ENCODE measurements at places on chromosomes 2 and 18. TPM values are rescaled to one million over a fixed set of nuclear protein-coding genes. Genes with fewer than 3 reads are reported as not detected.
A peak's percentile ranks its signal among the peaks of the same experiment; 100 is the strongest.

The PLEK gene
- 4.1 TPM for total RNA-seq

GRCh38 chr2:4522498-4523421 lies 819.4 kb downstream of the DCDC2C start:
- DNase-seq = no peak

GRCh38 chr2:102473020-102473419 lies at the start of gene SLC9A4:
SLC9A4 (plus strand) TSS chr2:102473226; CDS start chr2:102473760, 534 bp downstream.
- no peak for DNase-seq

DNA sequence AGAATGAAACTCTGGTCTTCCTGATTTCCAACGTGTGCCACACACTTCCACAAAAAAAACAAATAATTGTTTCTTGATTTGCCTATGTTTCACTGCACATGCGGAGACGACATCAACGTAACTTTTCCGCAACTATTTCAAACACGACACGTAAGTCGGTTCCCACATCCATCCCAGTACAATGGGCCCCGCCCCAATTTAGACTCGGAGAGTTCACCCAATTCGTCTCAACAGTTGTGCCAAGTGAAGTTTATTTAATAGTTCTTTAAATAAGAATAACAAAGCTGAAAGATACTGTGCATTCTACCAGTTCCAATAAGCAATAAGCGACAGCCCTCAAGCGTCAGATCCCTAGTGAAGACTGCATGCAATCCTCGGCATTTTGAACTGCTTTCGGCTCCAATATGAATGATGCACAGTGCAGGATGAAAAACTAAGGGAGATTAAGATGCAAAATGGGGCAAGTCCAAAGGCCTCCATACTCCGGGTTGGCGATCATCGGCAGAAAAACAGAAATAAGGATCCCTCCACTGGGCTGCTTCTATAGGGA lies 664 bp downstream of the CCT4 start:
- DNase-seq = no peak

DNA sequence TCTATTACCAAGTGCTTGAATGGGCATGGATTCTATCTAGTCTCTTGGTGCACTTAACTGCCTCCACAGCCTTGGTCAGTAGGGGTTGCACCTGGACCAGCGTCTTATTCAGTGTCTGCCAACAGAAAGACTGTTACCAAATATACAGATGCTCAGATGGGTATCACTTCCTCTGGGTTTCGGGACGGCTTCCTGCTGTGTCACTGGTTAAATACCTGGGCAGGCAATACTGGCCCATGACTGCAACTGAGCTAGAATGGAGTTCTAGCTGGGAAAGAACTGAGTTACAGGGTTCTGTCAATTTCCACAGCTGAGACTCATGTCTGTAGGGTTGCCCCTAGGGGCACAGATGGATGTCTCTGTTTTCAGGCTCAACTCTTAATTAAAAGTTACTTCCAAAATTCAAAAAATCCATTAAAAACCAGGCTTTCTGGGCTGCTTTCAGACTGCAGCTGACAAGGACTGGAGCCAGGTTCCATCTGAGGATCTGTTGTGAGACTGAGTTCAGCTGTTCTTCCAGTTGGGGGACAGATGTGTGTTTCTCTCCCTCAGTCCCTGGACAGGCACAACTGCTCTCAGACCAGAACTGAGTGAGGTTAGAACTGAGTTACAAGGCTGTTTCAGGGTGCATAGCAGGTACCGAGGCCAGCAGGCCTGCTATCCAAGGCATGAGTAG lies 789.6 kb upstream of the SLC8A1 start:
- DNase-seq = peak; percentile 41

- no peak for DNase-seq
Measured at GRCh38 chr2:136185981-136186776, 68.2 kb upstream of the CXCR4 start.

DNA sequence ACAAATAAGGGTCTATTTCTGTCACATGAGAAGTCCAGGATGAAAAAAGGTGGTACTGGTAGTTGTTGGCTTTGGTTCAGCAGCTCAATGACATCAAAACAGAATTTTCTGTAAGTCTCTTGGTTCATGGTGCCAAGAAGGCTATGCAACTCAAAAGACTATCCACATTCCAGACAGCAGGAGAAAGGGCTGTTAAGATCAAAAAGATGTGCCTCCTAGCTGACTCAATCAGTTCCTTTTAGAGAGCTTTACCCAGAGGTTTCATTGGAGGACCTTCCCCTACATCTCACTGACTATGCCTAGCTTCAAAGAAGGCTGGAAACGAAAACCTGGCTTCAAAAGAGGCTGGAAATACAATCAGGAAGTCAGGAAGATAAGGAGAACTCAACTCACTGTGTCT lies 98.0 kb downstream of the DYM start:
- no peak for DNase-seq

DNA sequence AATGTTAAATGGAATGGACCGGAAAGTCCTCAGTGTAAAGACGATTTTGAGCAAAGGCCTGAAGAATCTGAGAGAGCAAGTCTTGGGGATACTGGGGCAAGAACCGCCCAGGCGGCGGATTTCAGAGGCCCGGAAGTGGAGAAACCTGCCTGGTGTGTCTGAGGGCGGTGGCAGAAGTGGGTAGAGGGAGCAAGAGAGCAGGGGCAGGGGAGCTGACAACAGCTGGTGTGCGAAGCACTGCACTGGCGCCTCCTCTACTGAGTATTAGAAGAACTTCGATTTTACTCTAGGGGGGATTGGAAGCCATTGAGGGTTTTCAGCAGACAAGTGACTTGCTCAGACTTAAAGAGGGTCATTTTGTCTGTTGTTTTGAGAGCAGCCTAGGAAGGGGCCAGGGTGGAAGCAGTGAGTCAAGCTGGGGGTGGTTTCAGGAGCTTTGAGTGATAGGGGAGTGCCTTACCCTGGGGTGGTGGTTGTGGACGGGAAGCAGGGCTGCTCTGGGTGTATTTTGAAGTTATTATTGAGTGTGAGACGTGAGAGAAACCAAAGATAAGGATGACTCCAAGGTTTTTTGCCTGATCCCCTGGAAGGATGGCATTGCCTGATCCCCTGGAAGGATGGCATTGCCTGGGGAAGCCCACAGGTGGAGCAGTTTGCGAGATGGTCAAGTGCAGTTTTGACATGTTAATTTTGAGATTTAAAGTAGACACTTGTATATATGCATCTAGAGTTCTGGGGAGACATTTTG lies 52.5 kb downstream of the ZNF236 start:
- DNase-seq = no peak

DNA sequence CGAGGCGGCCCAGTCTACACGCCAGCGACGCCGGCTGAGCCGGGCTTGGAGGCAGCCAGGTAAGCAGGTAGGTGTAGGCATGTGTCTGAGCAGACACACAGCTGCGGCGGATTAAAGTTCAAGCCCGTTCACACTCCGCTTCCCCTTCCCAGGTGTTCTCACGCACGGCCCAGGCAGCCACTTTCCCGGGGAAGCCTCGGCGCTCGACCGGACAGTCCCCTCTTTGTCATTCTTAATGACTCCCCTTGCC lies 367 bp downstream of the TGFA start:
- DNase-seq = no peak

The PARD3B gene
- 6.5 TPM for total RNA-seq

DNA sequence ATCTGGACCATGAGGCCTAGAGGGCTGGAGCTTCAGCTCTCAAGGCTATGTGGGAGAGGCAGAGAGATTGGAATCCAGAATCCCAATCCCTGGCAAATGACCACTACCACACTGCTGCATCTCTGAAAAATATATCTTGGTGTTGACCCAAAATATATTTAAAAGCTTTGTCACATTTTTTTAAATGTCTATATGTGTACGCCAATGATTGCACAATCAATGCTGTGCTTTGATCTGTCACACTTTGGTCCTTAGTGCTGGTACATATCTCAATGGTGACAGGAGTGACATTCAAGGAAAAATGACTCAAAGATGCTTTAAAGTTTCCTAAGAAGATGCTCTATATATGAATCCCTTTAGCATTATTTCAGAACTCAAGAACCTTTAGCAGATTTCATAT lies 31.7 kb upstream of the NEDD4L start:
- no peak for DNase-seq

The ST3GAL5 gene
- total RNA-seq = 7.7 TPM

GRCh38 chr2:13052547-13052946 lies 335.8 kb downstream of the TRIB2 start:
- DNase-seq = no peak

DNA sequence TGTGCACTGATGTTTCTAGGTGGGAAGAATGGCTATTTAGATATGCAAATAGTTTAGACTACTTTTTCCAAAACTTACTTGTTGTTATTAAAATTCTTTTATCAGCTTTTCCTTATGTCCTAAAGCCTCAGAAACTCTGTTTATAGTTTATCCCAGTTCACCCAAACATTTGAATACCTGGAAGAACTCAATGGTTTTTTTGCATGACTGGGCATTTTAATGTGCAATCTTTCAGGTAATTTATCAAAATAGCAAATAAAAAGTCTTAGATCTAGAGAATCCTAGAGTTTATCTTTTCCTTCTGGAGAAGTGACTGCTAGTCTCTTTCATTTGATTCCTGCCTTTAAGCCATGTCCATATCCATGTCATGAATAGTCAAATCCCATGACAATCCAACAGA lies 9.6 kb upstream of the ADAM23 start:
- DNase-seq = no peak

DNA sequence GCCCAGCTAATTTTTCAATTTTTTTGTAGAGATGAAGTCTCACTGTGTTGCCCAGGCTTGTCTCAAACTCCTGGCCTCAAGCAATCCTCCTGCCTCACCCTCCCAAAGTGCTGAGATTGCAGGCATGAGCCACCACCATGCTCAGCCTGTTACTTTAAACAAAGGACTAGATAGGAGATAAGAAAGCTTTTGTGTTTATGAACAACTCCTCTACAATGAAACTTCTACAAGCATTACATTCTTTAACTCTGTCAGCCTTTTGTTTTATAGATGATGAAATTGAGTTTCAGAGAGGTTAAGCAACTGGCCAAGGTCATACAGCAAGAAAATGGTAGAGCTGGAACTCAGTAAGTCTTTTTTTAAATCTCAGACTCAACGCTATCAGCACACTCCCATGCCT lies 22.7 kb downstream of the ALPK2 start:
- no peak for DNase-seq

- DNase-seq = no peak
Measured at GRCh38 chr18:8620845-8621244, 11.6 kb downstream of the RAB12 start.

The SNRNP27 gene
- total RNA-seq = 57.6 TPM
